ENCODE measurements at places on chromosomes 1 and 21.

DNA sequence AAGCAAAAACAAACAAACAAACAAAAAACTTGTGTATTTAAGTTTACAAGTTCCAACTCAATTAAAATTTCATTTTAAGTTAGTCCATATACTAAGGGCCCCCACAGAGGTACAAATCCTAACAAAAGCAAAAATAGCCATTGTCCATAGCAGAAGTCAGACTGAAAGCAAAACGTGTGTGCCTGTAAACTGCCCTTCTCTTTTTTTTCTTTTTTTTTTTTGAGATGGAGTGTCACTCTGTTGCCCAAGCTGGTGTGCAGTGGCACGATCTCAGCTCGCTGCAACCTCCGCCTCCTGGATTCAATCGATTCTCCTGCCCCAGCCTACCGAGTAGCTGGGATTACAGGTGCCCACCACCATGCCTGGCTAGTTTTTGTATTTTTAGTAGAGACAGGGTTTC lies 11.6 kb upstream of the IFNGR2 start:
- DNase-seq: no peak

- no peak for DNase-seq
These were observed at the start of gene SPAG17 for GRCh38 chr1:118185084-118185832. TSS of gene SPAG17 (minus strand) at chr1:118185228. CDS start at chr1:118185157, 71 bp downstream.

- no peak for DNase-seq
These were observed 94.4 kb upstream of the TNFSF4 start for GRCh38 chr1:173301507-173301906.

DNA sequence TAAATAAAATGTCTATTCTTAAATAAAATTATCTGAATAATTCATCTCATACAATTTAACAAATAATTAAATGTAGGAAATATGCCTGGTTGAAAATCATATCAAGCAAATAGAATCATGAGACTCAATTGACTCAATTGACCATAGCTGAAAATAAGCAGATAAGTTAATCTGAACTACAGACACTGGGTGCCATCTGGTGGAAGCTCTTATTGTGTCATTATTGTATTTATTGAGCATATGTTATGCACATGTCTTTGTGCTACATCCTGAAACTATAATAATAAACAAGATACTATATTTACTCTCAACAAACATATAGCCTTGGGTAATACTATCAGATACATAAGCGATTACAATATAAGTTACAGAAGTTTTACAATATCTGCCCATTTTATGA lies 41.0 kb downstream of the BRINP3 start:
- no peak for DNase-seq

DNA sequence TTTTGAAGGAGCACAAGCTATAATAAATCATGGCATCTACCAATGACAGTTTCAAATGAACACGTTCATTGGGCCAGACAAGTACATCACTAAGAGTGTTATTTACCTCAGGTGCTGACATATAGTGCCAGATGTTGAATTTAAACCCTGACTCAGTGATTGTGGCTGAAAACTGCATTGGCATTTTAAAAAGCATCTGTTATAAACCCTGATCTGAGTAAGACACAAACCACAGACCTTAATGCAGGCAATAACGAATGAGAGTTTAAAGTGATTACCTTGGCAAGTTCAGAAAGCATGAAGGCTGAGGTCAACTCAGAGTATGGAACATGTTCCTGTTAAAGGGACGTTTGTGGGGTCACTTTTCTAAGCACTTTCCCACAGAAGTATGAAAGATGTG lies 865.1 kb upstream of the TMPRSS15 start:
- DNase-seq: no peak

DNA sequence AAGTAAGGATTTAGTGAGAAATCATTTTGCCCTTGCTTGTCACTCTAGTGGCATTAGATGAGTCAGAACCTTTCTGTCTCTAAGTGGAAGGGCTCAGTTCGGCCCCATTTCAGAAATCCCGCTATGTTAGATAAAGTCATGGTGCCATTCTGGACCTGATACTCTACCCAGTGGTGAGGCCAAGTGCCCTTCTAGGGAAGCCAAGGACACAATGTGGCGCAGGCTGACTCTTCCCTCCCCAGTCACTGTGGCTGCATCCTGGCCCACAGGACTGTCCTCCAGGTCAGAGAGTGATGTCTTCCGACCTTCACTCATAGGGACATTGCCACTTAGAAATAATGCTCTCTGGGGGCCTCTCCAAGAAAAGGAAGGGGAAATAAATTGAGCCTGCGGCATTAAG lies 48.3 kb upstream of the MTR start:
- DNase-seq: no peak

GRCh38 chr1:12754738-12755137 lies 8.7 kb downstream of the CFAP107 start:
- no peak for DNase-seq

GRCh38 chr1:94644352-94644751 lies 102.8 kb upstream of the F3 start:
- no peak for DNase-seq

DNA sequence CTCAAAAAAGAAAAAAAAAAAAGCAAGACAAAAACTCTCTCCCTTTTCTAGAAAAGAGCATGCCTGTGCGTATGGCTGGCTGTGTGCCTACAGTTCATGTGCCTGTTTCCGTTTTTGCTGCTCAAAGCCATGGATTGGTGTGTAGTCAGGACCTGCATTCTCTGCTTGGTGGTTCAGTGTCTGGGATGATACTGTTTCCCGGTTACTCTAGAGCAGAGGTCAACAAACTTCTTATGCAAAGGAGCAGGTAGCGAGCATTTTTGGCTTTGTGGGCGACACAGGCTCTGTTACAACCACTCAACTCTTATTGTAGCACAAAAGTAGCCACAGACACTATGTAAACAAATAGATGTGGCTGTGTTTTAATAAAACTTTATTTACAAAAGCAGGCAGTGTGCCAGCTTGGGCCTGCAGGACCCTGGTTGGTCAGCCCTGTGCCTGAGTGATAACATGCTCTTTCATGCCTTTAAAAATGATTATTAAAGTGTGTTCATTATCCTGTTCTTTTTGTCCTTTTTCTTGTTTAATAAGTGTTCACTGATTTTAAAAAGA lies 524.2 kb downstream of the KIF26B start:
- DNase-seq: no peak

GRCh38 chr1:155651861-155652661 lies 36.5 kb downstream of the YY1AP1 start:
- DNase-seq: no peak

- DNase-seq: no peak
These were observed 127.5 kb upstream of the C1orf174 start for GRCh38 chr1:4027492-4028138.

DNA sequence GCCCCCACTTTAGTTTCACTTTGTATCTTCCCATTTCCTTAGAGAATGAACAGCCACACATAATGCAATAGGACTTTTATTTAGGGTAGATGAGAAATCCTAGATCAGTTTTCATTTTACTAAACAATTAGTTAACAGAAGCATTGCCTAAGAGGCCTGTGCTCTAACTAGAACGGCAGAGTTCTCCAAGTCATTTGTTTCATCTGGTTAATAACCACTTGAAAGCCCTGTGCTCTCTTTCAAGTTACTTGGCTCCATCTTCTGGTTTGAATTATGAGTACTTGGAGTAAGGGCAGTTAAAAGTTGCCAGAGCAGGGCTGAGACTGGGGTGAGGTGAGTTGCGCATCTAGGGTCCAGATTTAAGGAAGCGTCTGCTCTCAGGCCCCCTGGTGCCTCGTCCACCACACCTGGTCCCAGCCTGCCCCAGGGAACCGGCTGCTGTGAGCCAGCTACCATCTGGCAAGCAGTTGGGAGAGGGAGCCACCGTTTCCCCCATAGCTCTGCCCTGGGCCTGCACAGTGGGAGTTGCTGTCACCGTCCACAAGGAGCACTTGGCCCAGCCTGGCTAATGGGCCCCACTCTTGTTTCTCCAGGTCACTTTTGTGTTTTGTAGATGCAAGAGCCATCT lies 18.1 kb upstream of the SLC44A3 start:
- DNase-seq: no peak

DNA sequence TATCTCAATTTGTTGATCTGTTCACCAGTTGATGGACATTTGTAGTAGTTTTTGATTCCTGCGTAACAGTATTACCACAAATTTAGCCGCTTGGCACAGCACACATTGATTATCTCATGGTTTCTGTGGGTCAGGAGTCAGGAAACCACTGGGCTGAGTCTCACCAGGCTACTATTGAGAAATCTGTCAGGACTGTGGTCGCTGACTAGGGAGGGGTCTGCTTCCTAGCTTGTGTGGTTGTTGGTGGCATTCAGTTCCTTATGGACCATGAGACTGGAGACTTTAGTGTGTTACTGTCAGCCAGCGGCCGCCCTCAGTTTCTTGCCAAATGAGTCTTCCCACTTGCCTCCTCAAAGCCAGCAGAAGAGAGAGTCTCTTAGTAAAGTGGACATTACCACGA lies 9.8 kb downstream of the PEX14 start:
- no peak for DNase-seq

GRCh38 chr1:228341814-228342626 lies 64.6 kb downstream of the TRIM11 start:
- no peak for DNase-seq

DNA sequence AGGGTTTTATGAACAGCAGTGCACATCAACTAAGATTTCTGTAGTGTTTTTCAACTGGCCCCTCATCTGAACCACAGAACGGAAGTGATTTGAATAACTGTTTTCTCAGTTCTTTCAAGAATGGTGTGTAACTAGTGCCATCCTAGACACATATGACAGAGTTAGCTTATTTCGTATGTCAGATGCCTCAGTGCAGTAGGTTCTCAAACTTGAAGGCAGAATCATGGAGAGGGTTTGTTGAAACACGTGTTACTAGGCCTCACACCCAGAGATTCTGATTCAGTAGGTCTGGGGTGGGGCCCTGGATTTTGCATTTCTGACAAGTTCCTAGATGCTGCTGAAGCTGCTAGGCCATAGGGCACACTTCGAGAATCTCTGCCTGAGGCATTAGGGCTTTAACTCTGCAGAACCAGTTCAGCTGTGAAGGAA lies 49.0 kb downstream of the SCCPDH start:
- DNase-seq: no peak

DNA sequence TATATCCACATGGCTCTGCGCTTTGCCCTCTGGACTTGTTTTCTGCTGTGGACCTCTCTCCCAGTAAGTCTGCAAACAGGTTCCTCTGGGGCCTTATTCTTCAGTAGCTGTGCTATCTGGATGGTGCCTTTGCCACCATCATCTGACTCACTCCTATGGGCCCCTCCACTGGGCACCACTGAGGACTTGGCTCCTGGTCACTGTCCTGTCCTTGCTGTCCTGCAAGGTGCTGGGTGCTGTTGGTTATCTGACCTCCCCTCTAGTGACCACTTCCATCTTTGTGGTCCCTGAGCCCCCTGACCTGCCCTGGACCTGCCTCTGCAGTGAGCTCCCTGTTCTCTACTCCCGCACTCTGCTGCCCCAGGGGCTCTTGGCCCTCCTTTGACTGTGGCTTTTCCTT lies 6.7 kb downstream of the CNIH3 start:
- no peak for DNase-seq

GRCh38 chr1:161989786-161990185 lies 33.9 kb downstream of the OLFML2B start:
- no peak for DNase-seq

- DNase-seq: no peak
These were observed 2.2 kb downstream of the MTARC1 start for GRCh38 chr1:220788900-220789299.

- no peak for DNase-seq
These were observed 36.7 kb downstream of the ATP1A1 start for GRCh38 chr1:116409751-116410191.

DNA sequence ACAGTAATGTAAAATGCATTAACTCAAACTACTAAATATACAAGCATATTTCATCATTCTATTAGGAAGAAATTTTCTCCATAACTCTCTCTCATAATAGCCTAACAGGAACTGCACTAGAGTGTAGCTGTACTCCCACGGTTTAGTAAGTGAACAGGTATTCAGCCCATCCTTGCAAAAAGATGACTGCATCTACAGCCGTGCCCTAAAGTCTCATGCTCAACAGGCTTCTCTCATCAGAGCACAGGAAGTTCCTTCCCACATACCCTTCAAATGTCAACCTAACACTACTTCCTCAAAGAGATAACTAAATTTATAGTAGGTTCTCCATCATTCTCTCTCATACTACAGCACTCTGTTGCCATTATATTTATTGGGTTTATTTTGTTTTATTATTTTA lies 251.6 kb downstream of the AKT3 start:
- DNase-seq: no peak

GRCh38 chr1:91603409-91603808 lies 102.8 kb downstream of the CDC7 start:
- no peak for DNase-seq

- no peak for DNase-seq
These were observed 125.0 kb upstream of the HOOK1 start for GRCh38 chr1:59689730-59690129.

- DNase-seq: no peak
These were observed 60.8 kb downstream of the LRRN2 start for GRCh38 chr1:204624631-204625216.

- no peak for DNase-seq
These were observed 6.8 kb upstream of the SLAMF9 start for GRCh38 chr1:159960721-159961381.

DNA sequence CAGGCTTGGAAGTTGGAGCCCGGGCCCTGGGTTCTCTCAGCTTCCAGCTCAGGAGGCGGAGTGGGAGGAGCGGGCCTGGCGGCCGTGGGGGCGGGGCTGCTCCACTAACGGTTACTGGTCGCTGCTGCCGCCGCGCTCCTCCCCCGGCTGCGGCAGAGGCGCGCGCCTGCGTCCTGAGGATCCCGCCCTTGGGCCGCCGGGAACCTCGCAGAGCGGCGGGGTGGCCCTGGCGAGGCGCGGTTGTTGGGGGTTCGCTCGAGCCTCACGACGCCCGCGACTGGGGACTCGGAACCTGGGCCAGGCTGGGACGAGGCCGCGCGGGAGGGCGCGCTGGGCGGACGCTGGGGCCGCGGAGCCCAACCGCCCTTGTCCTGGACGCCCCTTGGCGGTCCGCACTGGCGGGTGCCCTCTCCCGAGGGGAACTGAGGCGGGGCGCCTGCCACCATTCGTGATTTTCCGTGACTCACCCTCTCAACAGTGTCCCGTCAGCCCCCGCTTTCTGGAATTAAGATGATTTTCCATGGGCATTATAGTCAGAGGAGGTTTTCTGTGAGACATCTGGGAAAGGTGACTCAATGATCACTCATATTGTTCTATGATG lies 34.1 kb downstream of the OR2G3 start:
- DNase-seq: peak; percentile 3

DNA sequence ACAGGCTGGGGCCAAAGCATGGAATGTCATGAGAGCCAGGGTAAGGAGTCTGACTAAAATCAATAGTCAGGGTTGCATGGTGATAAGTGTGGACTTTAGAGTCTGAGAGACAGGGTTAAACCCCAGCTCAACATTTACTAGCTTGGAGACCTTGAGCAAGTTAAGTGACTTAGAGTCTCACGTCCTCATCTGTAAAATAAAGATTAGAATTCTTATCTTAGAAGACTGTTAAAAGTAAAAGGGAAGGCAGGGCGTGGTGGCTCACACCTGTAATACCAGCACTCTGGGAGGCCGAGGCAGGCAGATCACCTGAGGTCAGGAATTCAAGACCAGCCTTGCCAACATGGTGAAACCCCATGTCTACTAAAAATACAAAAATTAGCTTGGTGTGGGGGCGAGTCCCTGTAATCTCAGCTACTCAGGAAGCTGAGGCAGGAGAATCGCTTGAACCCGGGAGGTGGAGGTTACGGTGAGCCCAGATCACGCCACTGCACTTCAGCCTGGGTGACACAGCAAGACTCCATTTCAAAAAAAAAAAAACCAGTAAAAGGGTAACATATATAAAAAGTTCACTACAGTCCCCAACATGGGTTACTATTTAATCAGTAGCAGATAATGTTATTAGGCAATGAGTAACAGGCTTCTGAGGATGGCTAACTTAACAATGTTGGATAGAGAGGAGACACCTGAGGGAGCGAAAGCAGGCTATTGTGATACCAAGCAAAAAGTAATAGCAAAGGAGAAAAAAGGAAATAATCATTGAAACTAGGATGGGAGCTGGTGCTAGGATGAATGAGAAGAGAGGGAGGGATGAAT lies 20.8 kb downstream of the TMCO1 start:
- DNase-seq: no peak
